ENCODE measurements at places on chromosomes 7 and 10. TPM values are rescaled to one million over a fixed set of nuclear protein-coding genes. Genes with fewer than 3 reads are reported as not detected.

TMEM196 gene
- total RNA-seq = not detected

DNA sequence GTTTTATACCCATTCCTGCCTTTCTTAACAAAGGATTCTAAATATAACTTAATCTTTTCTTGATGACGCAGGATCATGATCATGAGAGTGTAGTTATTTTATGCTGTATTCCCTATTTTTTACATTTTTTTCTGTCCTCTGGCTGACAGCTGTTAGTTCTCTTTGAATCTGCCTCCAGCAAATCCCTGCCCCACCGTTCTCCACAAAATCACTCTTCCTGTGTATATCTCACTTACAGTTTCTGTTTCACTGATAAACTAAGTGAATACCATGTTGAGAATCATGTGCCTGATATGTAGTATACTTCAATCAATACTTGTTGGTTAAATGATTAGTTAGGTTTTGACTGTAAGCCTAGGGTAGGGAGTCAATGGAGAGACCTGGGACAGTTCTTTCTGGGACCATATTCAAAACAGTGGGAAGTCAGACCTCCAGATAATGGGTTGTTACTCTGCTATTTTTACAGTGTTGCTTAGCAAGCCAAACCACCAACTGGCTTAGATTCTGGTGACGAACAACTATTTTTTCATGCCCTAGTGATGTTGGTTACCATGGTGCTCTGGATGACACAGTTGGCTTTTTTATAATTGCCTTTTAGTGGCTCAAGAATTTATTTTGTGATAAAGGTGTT is 12.8 kb downstream of the CNNM1 start:
- DNase-seq = no peak

DNA sequence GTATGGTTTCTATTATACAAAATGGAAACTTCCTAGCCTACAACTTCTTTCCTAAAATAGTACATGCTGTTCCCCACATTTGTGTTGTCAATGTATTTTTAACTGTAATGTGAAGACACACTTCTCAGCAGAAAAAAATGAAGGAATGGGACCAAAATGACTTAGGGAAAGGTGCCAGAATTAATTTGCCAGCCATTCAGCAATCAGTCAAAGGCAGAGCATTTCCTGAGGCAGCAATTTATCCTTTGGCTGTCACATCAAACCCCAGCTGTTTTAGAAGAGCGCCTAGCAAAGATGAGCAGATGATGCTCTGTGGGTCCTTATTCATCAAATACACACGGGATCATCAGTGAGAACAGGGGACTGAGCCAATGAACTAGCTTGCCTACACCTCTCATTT is 592.5 kb downstream of the KCNMA1 start:
- no peak for DNase-seq

AKR1D1 gene
- total RNA-seq = not detected

- DNase-seq = no peak
Observed at GRCh38 chr10:126101325-126101724, 205.0 kb downstream of the FANK1 start.

NPFFR1 gene
- total RNA-seq = not detected

DNA sequence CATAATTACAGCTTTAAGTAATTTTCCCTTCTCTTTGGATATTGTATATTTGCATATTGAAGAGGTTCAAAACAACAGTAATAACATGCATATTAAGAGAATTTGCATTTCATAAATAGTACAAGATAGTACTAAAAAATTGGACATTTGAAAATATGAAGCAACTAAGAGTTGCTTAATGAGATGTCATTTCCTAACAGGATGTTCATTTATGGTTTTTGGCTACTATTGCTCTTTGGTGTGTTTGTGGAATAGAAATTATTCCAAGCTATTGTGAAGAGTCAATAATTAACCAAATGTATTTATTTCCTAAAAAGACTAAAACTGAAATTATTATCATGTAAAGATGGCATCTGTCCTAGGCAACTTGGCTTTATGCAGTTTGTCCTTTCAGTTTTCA is 4.1 kb upstream of the SGCE start:
- no peak for DNase-seq

DNA sequence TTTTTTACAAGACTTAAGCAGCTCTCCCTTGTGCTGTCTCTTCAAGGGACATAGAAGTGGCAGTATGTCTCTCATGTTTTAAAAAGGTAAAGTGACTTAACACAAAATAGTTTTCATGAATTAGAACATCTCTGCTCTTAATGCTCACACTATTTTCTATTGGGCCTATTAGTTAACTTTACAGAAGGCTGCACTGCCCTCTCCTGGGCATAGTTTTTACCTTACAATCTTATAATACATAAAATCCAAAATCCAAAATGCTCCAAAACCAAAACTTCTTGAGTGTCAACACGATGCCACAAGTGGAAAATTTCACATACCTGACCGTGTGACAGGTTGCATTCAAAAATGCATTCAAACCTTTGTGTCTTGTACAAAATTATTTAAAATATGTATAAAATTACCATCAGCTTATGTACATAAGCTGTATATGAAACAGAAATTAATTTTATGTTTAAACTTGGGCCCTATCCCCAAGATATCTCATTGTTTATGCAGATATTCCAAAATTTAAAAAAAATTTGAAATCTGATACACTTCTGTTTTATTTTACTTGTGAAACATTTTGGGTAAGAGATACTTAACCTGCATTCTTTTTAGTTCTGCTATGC is 25.8 kb downstream of the TES start:
- DNase-seq = peak; percentile 68

GRCh38 chr10:132202070-132202970 is 15.6 kb downstream of the DPYSL4 start:
- DNase-seq = no peak

DNA sequence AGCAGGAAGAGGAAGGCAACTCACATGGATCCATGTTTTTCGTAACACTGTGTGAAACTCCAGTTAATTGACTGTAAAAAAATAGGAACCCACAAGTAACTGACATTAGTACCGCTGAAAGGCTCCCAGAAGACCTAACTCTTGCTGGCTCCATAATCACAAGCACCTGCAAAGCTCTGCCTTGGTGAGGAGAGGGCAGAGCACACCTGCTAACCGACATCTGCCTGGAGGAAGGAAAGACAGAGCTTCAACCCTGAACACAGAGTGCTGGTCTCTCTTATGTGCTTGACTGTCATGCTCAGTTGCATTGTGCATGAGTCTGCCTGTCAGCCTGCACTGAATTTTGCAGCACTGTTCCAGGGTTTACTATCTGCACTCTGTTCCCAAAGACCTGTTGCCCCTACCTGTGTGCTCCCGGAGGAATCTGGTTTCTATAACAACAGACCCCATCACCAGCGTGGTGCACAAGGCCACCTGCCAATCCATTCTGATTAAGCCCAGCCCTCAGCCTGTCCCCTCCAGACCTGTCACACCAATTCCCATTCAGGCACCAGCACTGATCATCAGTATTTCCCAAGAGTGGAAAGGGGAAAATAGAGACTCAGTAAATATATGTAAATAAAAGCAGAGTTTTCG is 63.1 kb upstream of the ANKRD1 start:
- DNase-seq = no peak

TBX20 gene
- total RNA-seq = not detected

ARMC3 gene
- not detected for total RNA-seq

DNA sequence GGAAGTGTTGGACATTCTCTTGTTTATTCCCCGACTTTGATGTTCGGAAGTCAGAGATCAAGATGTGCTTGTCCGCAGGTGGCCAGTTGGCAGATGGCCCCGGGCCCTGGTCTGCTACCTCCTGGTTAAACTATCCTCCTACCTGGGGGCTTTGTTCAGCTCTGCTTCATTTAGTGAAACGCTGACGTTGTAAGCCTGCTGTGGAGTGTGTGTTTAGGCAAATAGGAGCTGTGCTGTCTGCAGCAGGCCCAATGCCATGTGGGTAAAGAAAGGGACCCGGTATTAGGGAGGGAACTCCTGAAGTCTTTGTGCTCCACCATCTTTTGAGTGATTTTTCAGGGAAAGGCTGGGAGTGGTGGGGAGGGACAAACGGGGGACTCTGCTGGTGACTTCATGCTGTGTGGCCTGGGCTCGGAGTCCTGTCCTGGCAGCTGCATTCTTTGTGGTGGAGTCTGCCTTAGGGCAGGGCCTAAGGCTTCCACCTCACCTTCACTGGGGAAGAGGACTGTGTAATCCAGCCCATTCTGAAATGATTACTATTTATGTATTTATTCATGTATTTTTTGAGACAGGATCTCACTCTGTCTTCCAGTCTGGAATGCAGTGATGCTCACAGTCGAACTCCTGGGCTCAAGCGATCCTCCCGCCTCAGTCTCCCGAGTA is 171.1 kb upstream of the KLF6 start:
- DNase-seq = no peak

DNA sequence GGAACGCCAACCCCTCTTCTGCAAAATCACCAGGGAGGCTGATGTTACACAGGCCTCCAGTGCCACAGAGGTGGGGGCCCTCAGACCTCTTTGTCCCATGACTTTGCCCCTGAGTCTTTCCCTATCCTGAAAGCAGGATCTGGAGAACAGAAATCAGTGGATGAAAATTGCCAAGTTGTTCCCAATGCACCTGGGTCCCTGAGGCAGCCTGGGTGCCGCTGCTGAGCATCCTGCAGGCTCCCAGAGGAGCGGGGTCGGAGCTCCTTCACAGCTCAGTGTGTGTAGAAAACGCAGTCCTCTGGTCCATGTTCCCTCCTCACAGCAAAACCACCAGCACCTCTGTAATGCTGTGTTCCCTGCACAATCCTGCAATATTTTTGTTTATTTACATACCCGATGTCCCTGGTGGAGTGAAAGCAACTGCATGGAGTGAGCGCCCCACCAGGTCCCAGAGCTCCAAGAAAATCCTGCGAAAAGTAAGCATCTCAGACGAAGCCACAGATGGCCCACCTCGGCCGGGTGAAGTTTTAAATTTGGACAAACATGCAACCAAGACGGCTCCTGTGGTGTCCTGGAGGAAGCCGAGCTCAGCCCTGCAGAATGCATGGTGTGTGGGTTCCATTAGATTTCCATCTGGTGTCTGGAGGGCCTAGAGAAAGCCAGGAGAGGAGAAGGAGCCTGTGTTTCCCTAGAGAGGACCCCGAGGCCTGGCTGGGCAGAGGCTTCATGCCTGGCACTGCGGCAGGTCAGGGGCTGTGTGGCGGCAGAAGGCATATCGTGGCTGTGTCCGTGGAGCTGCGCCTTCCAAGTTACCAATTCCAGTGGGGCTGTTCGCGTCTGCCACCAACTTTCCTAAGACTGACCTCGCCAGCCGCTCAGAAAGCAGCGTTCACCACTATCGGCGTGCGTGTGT is 235.2 kb downstream of the WDR37 start:
- no peak for DNase-seq

- DNase-seq = peak; percentile 70
Observed at GRCh38 chr7:156764016-156764669, 123.6 kb downstream of the RNF32 start.

LRRC27 gene
- total RNA-seq = 10.4 TPM

DNA sequence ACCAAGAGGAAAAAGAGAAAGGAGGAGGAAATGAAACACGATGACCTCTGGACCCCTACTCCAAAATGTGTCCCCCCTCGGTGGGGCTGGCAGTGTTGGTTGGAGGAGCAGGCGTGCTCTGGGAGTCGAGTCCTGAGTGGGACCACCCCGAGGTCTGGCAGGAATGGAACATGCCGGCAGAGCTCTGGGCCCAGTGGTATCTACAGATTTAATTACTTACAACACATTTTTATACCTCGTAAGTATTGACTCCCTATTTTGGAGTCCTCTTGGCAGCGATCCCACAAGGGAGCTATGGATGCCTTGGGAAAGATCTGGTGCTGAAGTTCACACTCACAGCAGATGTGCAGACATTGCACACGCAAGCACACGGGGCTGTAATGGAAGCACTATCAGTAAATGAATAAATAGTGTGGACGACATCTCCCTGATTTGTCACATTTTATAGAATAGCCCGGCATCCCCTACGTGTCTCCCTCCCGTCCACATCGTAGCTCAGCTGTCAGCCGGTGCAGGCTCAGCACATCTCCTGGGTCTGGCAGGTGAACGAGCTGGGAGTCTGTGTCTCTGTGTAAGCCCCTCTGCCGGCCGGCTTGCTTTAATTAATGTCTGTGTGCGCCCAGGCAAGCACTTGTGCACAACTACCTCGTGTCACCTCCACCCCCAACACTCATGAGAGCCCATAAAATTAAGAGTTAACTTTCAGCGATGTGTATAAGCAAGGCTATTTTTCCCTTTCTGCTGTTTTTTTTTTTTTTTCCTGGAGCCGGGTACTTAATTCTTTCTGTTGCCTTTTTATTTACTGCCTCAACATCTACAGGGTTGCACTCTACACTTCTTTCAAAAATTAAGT is 603.2 kb downstream of the LRMDA start:
- no peak for DNase-seq

DNA sequence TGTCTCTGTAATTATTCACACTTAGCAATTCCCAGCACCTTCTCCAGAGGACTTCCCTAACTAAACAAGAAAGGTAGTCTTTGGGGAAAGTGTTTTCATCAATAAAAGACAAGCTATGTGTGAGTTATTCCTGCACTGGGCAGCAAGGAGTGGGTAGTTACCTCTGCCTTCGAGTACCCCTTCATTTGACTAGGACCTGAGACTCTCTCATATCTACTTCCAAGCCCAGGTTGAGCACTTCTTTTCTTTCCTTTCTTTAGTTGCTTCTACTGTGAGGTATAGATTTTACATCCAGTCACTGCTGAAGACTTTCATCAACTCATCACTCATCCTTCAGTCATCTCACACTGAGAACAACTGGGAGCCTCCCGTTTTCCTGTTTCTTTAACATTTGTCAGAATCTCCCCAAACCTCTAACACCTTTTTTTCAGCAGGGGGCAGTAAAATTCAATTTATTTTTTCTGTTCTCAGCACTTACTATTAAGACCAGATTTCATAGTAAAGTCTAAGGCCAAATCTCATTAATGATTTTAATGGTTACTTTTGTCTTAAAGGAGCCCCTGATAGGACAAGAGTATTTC is 80.1 kb upstream of the PRSS1 start:
- peak; percentile 22 for DNase-seq

CPED1 gene
- not detected for total RNA-seq

All from MCF 10A (cell line).